ENCODE measurements at places on chromosomes 7 and 10.

GRCh38 chr10:34364253-34365037 is 450.7 kb downstream of the PARD3 start:
- no peak for DNase-seq

GRCh38 chr7:137282043-137282442 is 61.5 kb downstream of the PTN start:
- DNase-seq: no peak

DNA sequence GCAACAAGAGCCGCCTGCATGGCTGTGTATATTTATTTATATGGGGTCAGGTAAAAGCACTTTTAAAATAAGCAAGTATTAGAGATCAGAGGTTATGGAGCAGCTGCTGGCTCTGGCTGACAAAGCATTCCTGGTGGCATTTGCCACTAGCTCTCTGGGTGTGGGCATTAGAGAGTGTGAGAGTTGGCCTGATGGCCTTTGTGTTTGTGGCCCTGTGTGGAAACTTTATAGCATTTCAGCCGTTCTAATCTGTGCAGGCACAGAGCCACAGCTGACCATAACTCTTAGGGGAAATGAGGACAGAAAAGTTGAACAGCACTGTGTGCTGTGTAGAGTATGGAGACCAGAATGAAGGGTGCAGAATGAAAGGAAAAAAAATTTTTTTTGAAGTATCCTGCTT is 118.9 kb downstream of the AUTS2 start:
- DNase-seq: no peak

GRCh38 chr10:27319752-27320431 is 79.3 kb upstream of the ACBD5 start:
- DNase-seq: peak; percentile 19

DNA sequence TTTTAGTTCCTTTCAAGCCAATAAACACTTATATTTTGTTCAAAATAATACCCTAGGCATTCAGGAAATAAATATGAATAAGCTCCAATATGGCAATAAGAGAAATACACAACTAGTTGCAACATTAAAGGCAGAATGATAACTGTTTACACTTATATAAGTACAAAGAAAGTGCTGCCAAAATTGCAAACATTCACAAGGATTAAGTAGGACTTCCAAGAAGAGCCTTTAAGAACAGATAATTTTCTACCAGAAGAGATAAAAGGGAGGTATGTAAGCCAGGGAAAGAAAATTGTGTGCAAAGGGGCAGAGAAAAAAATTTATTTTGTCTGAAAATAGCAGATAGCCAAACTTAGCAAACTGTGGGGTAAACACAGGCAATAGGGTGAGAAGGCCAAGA is 83.8 kb downstream of the CTNNA3 start:
- no peak for DNase-seq

GRCh38 chr7:133613250-133613790 is 360.4 kb downstream of the EXOC4 start:
- DNase-seq: no peak

GRCh38 chr7:151137791-151138152 is 29.7 kb downstream of the GBX1 start:
- no peak for DNase-seq

DNA sequence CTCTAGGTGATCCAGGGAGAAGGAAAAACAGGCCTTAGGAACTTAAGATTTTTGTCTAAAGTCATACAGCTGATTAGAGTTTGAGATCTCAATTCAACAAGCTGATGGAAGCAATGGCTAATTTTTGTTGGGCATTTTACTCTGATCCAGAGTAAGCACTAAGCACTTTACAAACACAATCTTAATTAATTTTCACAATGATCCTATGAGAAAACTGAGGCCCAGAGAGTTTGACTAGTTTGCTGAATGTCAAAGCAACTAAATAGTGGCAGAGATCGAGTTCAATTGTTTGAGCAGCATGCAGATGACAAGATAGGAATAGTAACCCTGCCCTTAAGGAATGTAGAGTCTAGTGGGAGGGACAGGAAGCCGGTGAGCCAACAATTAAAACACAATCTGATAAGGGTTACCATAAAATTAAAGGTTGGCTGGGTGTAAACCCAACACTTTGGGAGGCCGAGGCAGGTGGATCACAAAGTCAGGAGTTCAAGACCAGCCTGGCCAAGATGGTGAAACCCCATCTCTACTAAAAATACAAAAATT is 13.5 kb upstream of the RPEL1 start:
- DNase-seq: no peak

GRCh38 chr10:106919871-106920282 is 244.6 kb downstream of the SORCS1 start:
- DNase-seq: no peak

DNA sequence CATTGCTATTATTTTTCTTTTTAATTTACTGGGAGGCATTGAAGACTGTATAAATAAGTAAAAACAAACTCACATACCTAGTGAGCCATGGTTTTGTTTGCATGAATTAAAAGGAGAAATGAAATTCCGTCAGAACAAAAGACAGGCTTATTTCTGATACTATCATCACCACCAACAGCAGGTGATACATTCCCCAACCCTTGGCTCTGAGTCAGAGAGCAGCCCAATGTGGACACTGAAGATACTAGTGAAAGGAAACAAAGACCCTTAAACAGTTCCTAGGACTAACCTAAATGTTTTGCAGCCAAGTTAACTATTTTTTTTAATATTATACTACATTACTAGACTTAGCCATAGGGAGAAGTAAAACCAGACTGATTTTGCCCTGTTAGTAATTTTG is 31.6 kb downstream of the CHRM2 start:
- DNase-seq: no peak

DNA sequence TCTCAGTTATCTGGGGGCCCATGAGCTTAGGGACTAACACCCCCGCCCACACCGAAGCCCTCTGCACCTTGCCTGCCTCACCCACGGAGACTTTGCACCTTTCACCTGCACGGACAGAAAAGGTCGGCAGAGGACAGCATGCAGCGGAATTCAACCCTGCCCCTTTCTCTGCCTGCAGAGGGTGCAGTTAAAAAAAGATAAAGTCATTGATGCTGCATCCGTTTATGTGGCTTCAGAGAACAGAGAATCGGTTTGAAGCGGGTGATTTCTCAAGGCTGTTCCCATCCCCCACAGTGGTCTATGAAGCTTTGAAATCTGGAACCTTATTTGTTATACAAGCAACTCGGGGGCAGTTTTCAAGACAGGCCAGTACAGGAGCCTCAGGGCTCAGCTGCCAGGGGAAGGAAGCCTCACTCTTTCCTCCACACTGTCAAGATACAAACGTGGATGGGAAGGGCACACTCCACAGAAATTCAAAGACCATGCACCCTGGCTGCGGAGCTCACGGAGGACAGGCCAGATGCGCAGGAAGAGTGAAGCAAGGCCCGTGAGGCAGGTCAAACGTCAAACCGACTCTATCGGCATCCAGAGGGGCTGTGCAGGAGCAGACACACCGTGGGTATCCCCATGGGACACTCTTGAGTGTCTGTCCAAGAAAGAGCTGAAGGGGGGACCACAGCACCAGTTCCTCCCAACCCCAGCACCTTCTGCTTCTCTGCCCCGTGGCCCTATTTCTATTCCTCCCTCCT is 66.3 kb downstream of the INSIG1 start:
- DNase-seq: no peak

GRCh38 chr7:106041140-106041717 is 70.9 kb downstream of the SYPL1 start:
- no peak for DNase-seq

- no peak for DNase-seq
Observed at GRCh38 chr10:103814626-103815370, 40.6 kb downstream of the SH3PXD2A start.

- no peak for DNase-seq
Observed at GRCh38 chr7:105206985-105207384, 181.7 kb downstream of the SRPK2 start.

GRCh38 chr7:30931161-30931928 is 19.7 kb downstream of the AQP1 start:
- no peak for DNase-seq

DNA sequence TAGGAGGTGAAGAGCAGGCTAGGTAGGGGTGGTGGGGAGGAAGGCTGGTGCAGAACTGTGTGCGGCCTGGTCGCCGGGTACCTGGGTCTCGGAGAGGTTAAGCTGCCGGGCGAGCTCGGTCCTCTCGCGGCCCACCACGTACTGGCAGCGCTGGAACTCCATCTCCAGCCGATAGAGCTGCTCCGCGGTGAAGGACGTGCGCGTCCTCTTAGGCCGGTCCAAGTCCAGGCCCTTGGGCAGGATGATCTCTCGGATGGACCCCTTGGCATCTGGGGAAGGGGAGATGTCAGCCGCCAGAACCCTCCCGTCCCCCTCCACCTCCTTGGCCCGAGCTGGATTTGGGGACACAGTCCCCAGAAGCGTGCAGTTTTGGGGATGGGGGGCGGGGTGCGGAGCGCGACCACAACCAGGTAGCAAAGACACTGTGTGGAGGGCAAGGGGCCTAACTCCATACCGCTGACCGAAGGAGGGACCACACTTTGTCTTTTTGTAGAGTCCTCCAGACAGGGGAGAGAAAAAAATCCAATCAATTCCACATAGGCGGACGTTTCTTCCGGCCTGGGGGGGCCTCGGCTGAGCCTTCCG is 1.6 kb downstream of the VAX1 start:
- no peak for DNase-seq

DNA sequence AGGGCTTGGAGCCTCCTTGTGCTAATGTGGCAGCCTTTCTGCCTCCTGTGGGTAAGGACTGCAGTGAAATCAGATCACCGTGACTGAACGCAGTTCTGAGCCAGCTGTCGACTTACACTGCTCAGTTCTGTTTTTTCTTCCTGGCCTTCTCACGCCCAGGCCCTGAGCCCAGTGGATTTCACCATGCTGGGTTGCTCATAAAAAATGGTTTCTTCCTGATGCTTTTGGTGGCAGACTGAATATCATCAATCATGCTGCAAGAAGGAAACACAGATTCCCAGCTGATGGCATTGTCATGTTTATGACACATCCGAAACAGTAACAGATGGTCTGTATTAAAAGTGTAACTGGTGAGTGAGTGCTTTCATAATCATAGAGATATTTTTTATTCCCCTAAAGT is 389.6 kb downstream of the GALNT17 start:
- no peak for DNase-seq

- DNase-seq: no peak
Observed at GRCh38 chr10:72740528-72740927, 48.6 kb downstream of the MCU start.

DNA sequence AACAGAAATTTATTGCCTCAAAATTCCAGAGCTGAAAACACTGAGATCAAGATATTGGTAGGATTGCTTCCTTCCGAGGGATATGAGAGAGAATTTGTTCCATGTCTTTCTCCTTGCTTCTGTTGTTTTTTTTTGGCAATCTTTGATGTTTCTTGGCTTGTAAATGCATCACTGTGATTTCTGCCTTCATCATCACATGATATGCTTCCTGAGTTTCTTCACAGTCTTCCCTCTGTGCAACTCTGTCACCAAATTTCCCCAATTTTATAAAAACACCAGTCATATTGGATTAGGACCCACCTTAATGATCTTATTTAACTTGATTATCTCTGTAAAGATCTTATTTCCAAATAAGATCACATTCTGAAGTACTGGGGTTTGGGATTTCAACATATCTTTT is 14.7 kb downstream of the TMEM236 start:
- DNase-seq: no peak

- DNase-seq: no peak
Observed at GRCh38 chr10:113153493-113154102, 203.6 kb downstream of the TCF7L2 start.

- DNase-seq: no peak
Observed at GRCh38 chr7:155352076-155352752, 54.5 kb downstream of the INSIG1 start.

DNA sequence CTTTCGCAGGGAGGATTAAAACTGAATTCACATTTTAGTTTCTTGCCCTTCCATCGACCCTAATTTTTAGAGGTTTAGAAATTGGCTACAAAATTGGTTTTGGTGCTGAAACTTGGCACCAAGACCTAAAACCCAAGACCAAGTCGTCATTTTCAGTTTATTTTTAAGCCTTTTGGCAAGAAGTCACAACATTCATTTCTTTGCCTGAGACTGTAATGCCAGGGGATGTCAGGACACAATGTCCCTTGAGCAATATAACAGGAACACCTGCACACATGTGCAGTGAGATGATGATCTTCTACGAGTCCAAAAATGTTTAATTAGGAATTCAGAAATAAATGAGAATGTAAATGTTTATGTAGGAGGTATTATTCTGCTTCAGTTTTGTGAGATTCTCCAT is 335.4 kb upstream of the ANKRD30A start:
- no peak for DNase-seq

GRCh38 chr10:119025336-119025735 is 4.2 kb upstream of the NANOS1 start:
- no peak for DNase-seq

- no peak for DNase-seq
Observed at GRCh38 chr7:144691240-144691639, 144.6 kb downstream of the TPK1 start.

- no peak for DNase-seq
Observed at GRCh38 chr10:68561865-68562649, 1.9 kb downstream of the TET1 start.

DNA sequence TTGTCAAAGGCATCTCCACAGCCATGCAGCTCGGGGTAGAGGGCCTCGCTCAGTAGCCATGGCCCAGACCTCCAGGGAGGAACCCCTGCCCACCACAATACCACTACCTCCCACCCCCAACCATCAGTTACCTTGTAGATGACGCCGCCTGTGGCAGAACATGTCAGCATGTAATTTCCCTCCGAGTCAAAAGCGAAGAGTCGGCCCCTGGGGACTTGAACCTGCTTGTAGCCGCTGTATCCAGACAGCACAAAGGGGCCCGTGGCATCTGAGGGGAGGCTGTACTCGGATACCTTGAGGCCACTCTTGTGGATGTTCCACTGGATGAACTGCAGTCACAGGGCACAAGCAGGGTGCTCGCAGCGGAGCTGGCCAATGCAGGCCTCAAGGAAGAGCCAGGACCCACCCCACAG is 16.3 kb upstream of the CYREN start:
- DNase-seq: no peak

- no peak for DNase-seq
Observed at GRCh38 chr10:86969421-86970041, 1.2 kb downstream of the ADIRF start.

DNA sequence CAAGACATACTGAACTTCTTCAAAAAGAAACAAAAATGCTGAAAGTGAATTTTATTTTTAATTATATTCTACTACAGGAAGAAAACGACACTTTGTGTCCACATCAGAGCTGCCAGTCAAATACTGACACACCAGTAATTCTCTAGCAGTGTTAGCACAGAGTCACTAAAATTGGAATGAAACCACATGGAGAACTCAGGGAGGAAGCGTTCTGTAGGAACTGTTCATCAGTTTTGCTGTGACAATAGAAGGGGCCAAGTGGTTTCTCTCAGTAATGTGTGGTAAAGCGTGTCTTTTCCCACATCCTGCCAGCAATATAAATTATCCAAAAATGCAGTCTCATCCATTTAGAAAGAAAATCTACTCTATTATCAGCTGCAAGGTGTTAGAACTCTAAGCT is 683.3 kb downstream of the GRM8 start:
- no peak for DNase-seq

- DNase-seq: peak; percentile 44
Observed at GRCh38 chr7:140229591-140230515, 53.1 kb upstream of the KDM7A start.
